HuH-7.5 (cell line): ENCODE measurements at places on chromosomes 2 and 18.

GRCh38 chr2:127084611-127085316, 22.2 kb downstream of the BIN1 start:
- no peak for DNase-seq

- DNase-seq, result no peak
Measured at GRCh38 chr2:39359453-39360038, 77.5 kb downstream of the MAP4K3 start.

DNA sequence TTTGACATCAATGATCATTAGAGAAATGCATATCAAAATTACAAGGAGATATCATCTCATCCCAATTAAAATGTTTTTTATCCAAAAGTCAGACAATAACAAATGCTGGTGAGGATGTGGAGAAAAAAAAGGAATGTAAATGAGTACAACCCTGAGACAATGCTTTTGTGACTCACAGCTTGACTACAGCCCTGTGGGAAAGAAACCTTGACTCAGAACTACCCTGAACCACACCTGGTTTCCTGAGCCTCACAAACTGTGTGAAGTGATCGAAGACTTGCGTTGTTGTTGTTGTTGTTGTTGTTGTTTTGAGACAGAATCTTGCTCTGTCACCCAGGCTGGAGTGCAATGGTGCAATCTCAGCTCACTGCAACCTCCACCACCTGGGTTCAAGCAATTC, 266.6 kb upstream of the MYT1L start:
- no peak for DNase-seq

DNA sequence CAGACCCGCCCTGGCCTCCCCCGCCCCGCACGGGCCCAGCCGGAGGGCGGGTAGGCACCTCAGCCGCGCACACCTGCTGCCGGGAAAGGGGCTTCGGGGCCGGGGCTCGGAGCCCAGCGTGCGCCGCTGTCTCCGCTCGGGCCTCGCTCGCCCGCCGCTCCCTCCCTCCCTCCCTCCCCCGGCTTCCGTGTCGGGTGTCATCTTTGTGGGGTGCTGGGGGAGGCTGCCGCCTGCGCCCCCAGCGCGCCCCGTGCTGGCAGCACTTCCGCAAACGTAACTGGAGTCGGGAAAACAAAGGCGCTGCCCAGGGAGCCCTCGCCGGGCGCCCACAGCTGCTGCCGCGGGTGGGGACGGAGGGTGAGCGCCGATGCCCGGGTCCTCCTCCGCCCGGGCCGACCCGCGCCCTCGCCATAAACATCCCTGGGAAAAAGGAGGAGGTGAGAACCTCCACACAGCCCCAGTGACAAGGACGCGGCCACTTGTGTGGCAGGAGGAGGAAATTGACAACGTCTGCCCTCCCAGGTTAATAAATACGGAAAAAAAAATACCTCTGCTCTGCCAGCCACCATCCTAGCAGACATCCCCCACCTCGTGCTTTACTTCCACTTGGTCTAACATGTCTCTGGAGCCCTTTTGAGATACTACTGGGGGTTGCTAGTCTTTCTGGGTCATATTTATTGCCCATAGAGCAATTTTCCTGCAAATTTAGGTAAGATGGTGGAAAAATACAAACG, 550 bp downstream of the MFSD6 start:
- DNase-seq, result peak; percentile 38

DNA sequence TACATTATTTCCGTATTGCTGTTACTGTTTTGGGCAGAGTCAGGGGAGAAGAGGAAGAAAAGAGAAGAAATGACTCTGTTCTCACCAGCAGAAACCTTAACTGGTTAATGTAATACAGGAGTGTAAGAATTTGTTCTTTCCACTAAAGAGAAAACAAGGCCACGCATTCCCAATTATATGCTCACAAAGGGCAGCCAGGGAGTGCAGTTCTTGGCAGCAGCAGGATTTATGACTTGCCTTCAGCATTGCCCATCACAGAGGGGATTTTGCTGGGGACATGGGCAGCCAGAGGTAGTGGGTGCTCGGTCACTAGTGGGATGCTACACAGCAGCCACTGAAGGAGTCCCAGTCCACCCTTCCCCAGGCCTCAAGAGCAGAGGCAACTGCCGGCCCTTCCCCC, 18.4 kb downstream of the MREG start:
- DNase-seq, result no peak

DNA sequence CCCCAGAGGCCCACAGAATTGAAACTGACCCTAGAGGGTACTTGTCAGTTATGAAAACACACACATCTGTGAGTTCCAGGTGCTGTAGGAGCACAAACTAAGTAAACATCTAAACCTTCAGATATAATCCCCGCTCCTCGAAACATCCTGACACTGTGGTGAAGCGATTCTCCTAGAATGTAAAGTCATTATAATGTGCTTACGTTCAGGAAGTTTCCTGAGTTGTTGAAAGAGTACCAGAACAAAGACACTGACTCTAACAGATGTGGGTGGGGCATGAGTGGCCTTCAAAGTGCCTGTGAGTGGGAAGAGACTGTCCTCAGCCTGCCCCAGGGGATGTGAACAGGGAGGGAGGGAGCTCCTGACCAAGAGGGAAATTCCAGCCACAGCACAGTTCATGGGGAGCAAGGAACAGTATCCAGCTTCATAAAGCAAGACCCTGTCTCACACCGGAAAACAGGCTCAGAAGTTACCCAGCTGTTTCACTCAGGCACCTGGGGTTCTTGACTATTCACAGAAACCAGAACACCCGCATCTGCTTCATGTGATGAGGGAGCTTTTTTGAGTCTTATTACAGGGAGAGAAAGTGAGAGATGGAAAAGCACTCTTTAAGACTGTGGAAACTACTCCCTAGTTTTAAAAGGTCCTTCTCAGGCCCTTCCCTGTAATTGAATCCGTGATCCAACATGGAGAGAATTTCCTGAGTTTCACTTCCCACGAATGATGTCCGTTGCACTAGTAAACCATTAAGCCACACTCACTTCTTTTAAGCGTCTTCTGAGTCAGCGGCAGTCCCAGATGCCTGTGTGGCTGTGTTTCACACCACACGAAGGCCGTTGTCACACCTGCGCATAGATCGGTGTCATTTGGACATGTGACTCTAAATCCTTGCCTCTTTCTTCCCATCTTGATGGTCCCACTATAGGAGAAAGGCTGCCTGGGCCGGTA, 88.6 kb upstream of the EML6 start:
- DNase-seq, result no peak

DNA sequence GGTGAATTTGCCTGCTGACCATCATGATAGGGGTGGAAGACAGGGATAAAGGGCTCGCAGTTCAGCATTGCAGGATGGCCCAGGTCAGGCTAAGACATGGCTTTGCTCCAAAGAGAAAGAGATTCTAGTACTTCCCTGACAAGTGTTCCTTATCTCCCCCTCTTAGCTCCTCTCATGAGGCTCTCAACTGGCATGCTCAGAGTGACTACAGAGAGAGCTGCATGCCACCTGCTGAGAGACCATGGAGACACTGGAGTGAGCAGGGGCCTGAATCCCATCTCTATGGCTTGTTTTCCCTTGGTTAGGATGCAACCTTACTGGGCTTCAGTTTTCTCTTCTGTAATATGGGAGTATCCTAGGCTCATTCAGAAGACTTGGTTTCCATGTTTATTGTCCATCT, 94.3 kb downstream of the ARHGAP15 start:
- no peak for DNase-seq

- DNase-seq, result no peak
Measured at GRCh38 chr2:126029316-126029715, 626.6 kb upstream of the GYPC start.

DNA sequence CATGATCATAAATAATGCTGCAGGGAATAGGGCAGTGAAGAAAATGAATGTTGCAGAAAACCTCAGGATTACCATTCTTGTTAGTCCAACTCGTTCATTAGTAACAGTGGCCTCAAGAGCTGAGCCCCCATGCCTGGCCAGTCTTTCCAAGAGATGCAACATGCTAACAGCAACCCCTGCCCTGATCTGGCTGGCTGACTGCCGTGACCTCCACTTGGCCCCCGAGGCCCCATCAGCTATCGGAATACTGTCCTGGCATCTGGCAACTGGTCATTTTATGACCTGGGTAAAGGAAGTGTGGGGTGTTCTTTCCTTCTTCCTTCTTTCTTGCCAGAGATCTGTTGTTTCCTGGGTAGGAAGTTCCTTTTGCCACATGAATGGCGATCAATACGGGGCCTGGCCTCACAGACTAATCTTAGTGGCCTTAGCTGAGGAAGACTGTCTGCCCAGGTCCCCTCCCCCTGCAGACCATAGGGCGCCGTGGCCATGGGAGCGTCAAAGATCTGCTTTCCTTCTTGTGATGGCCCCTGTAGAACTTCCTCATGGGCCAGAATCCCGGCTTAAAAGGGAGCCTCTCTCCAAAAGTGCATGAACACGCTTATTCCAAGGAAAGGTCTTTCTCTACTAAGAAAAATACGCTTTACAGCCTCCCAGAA, 10.6 kb upstream of the TRABD2A start:
- DNase-seq, result no peak
